ENCODE measurements at places on chromosomes 11 and 22.

- DNase-seq, result no peak
Measured at GRCh38 chr22:38033522-38034277, 23.5 kb upstream of the PICK1 start.

DNA sequence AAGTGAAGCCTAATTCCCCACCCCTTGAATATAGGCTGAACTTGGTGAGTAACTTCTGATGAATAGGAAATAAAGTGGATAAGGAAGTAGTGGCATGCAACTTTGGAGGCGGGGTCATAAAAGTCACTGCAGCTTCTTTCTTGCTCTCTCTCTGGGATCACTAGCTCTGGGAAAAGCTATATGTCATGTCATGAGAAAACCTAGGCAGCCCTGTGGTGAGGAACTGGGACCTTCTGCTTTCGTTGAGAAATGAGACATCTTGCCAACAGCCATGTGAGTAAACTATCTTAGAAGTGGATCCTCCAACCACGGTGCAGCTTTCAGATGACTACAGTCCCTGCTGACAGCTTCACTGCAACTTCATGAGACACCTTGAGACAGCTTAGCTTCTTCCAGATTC lies 15.7 kb downstream of the ZNF214 start:
- no peak for DNase-seq

DNA sequence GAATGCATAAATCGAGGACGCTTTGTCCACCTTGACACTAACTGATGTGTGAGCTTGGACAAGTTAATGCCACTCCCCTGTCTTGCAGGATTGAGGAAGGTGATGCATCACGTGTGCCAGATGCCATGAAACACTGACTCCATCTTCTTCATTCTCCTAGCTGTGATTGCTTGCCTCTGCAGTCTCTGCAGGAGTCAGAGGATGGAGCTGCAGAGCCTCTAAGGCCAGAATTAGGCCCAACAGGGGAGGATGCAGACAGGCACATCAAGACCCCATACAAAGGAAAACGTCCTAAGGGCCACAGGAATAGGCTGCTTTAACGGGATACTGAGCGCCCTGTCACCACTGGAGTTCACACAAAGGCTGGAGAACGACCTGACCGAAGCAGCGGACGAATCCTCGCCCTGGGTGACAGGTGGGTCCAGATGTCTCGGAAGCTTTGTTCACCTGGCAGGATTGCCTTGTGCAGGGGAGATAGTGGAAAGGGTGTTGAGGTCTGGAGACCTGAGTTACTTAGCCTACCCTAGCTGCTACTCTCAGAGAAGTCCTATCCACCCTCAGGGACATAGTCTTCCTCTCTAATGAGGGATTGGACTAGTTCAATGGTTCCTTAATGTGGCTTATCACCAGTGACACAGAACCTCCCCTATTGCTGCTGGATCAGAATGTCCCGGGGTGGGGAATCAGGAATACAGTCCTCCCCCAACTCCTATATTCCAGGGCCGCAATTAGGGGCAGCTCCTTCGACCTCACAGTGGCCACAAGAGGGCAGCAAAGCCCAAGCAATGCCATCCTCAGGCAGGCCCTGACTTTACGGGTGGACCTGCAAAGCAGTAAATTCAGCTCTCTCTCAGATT lies 32.4 kb downstream of the DBX1 start:
- peak; percentile 62 for DNase-seq

- no peak for DNase-seq
Measured at GRCh38 chr11:107924306-107924705, 3.9 kb upstream of the RAB39A start.

DNA sequence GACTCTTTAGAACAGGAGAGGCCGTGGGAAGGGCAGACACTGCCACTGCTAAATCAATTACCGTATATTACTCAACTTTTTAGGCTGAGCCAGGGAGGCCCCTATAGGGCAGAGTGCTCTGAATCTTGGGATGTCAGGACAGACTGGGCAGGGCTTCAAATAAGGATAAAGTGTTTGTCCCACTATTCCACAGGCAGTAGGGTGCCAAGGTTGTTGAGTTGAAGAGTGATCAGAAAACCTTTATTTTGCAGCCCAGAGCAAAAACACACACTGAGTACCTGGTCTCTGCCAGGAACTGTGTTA lies 1.6 kb upstream of the B4GAT1 start:
- no peak for DNase-seq

- DNase-seq, result no peak
Measured at GRCh38 chr22:45752036-45752435, 80.4 kb downstream of the ATXN10 start.

- DNase-seq, result peak; percentile 97
Measured at GRCh38 chr22:31749636-31750364, at the start of gene PRR14L. PRR14L (minus strand) TSS chr22:31750132; CDS start chr22:31738860, 11,272 bp downstream.

GRCh38 chr11:30935861-30936260 lies 349.7 kb upstream of the MPPED2 start:
- DNase-seq, result no peak

- DNase-seq, result no peak
Measured at GRCh38 chr11:87280143-87280542, 242.4 kb downstream of the TMEM135 start.

- no peak for DNase-seq
Measured at GRCh38 chr11:118217575-118217974, 7.2 kb downstream of the JAML start.

DNA sequence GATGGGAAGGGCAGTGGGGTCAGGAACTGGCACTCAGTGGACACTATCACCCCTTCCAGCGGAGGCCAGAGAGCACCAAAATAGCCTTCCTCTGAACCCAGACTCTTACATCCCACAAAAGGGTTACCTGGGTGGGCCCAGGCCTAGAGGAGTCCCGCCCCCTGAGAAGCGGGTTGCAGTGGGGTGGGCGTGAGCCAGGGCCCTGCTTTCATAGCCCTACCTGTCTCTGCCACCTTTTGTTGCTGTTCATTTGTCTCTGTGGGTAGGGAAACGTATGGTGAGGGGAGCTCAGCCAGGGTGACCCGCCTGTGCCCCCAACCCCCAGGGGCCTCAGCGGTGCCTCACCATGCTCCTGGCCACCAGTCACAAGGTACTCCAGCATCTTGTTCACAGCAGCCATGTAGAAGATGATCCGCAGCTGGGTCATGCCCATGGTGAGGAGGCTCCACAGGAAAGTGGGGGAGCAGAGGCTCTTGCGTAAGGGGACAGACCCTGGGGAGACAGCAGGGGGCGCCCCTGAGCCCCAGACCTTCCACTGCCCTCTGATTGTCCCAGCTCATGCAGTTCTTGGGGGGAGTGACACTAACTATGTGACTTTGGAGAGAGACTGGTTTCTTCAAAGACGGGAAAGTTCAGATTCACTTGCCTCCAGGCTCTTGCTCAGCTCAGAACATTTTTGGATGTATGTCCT lies 24.0 kb downstream of the SLC43A1 start:
- DNase-seq, result peak; percentile 59

- DNase-seq, result no peak
Measured at GRCh38 chr11:19869466-19869865, 156.8 kb downstream of the NAV2 start.

DNA sequence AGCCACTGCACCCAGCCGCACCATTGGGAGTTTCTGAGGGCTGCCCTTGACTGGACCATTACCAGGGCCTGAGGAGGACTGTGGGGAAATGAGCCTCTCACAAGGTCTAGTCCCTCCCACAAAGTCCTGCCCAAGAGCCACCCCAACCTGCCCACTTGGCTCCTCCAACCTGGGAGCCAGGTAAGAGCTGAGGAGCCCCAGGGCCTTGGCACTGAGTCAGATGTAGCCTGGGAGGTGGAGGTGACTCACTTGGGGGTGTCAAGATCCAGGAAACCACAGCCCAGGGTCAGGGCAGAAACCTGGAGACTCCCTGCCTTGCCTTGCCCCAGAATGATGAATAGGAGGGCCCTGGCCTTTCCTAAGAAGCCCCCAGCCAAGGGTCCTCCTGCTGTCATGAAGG lies 25.8 kb upstream of the P2RY2 start:
- DNase-seq, result no peak

DNA sequence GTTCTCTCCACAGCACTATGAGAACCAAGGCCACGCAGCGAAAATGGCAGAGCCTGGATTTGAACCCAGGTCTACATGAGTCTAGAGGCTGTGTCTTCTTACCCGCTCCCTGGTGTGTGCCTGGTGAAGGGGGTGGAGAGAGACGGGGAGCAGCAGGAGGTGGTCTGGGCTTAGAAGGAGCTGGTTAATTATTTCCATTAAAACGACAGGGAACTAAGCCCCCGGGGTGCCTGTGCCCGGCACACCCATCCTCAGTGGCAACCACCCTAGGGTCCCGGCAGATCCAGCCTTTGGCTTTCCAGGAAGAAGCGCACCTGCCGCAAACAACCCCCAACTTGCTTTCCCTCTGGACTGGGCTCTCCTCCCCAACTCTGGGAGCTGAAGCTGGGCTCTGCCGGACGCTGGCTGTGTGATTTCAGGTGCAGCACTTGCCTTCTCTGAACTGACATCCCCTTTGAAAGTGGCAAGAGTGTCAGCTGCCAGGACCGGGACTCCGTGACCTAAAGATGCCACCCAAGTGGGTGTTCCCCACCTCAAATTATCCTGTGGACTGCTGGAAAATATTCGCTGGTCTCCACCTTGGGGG lies 35.8 kb downstream of the MN1 start:
- DNase-seq, result no peak

DNA sequence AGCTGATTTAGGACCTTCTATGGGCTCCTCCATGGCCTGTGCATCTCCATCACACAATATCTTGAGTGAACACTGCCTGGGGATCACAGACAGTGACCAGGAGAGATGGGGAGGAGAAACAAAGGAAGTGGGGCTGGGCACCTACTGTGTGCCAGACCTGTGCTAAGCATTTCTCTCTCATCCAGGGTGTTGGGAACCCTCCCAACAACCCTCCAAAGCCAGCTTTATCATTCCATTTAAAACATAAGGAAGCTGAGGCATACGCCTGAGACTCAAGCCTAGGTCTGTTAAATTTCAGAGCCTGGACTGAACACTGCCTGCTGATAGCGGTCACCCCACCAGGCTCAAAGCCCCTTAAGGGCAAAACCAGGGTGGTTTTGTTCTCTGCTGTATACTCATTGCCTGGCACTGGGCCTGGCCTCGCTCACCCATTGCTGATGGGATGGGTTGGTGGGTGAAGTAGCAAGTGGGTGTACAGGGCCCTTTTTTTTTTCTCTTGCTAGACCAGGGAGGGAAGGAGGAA lies 130.1 kb downstream of the MN1 start:
- DNase-seq, result no peak

DNA sequence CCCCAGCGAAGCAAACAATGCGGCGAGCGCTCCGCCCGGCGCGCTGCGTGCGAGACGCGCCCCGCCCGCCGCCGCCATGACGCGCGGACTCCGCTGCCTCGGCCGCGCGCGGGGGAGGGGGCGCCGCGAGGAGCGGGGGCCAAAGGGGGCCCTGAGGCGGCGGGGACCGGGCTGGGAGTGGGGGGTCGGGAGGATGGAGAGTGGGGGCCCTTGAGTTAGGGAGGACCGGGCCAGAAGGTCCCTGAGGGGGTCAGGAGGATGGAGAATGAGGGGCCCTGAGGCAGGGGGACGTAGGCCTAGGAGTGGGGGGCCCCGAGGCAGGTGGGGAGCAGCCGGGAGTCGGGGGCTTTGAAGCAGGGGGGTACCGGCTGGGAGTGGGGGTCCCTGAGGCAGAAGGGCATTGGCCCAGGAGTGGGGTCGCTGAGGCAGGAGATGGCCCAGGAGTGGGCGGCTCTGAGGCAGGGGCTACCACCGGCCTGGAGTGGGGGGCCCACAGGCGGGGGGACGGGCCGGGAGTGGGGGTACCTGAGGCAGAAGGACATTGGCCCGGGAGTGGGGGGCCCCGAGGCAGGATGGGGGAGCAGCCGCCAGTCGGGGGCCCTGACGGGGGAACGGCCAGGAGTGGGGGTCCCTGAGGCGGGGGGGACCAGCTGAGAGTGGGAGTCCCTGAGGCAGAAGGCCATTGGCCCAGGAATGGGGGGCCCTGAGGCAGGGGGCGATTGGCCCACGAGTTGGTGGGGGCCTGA lies at the start of gene BRD1:
BRD1 (minus strand) TSS at position 21 of the 746 bp plus-strand sequence. CDS start 3,556 bp downstream, outside the sequence.
- DNase-seq, result peak; percentile 83

GRCh38 chr22:37340331-37341262 lies 58.3 kb downstream of the CYTH4 start:
- DNase-seq, result no peak

DNA sequence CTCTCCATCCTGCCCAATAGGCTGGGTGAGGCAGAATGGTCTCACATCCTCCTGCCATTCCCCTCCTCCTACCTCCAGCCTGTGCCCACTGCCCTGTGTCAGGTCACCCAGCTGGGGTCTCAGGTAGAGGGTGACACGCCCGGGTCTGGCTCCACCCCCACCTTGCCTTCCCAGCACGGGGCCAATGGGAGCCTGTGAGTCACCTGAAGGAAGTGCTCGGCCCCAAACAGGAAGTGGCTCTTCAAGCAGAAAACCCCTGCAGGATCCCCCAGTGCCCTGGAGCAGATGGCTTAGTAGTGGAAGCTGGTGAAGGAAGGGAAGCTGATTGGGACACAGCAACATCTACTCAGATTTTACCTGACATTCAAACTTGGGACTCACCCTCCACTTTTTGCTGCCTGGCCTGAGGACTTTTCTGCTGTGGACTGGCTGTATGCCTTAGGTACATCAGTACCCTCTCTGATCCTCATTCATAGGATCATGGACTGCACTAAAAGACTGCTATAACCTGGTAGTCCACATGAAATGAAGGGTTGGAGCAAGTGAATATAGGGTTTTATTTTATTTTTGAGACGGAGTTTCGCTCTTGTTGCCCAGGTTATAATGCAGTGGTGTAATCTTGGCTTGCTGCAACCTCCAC lies 33.4 kb downstream of the GDPD5 start:
- peak; percentile 71 for DNase-seq

DNA sequence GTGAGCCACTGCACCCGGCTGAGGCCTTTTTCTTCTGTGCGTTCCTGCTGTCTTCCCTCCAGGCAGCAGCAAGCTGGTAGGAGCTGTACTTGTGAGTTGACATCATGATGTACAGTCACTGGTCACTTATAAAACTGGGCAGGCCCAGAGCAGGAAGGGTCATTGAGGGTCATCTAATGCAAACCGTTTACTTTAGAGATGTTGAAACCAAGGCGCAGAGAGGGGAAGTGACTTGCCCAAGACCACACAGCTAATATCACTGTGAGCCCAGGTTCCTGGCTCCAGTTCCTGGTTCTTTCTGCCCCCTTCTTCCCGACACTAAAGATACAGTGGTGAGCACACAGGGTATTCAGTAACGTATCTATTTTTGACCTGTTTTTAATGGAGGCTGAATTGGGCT lies 27.3 kb downstream of the PTPRJ start:
- no peak for DNase-seq

GRCh38 chr11:8066911-8067455 lies 14.0 kb upstream of the TUB start:
- no peak for DNase-seq

GRCh38 chr11:59171508-59172322 lies at the start of gene DTX4:
DTX4 (plus strand) TSS chr11:59172132; CDS start chr11:59172596, 464 bp downstream.
- peak; percentile 92 for DNase-seq

GRCh38 chr11:8375460-8375859 lies 111.8 kb upstream of the LMO1 start:
- no peak for DNase-seq

- no peak for DNase-seq
Measured at GRCh38 chr22:48018346-48018745, 1255.9 kb downstream of the TBC1D22A start.

DNA sequence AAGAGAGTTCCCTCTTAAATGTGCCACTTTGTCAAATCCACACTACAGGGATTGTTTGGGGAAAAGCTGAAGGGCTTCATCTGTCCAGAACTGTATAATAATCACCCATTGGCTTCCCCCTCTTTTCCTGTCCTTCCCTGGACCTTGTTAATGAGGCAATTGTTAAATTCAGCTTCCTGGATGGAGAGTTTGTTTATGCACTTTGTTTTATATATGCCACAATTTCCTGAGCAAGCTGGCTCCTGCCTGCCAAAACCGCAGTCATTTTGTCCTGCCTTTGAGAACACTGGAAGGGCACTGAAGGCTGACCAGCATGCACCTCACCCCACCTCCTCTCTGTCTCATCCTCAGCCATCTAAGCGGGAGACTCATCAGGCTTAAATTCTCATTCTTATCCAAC lies 86.2 kb downstream of the MSANTD4 start:
- no peak for DNase-seq
